ENCODE measurements at places on chromosomes 12 and 14.

- DNase-seq = peak; percentile 53
Measured at GRCh38 chr14:99272899-99273765, 1.1 kb upstream of the BCL11B start.

DNA sequence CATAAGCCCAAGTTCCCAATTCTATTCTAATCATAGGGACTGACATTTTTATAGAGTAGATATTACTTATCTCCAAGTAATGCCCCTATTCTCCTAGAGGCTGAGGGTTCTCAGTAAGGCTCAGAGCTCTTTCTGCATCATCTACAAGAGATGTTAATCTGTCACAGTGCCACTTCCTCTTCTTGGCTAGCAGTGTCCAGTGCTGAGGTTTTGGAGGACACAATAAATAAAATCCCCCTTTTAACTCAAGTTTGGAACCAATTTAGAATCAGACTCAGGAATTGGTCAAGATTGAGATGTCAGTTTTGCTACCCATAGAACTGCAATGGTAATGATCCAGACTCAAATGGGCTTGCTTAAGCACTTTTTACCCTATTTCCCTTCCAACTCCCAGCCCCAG, 154.1 kb upstream of the ARID2 start:
- no peak for DNase-seq

- no peak for DNase-seq
Measured at GRCh38 chr12:29883525-29883924, 99.8 kb upstream of the TMTC1 start.

DNA sequence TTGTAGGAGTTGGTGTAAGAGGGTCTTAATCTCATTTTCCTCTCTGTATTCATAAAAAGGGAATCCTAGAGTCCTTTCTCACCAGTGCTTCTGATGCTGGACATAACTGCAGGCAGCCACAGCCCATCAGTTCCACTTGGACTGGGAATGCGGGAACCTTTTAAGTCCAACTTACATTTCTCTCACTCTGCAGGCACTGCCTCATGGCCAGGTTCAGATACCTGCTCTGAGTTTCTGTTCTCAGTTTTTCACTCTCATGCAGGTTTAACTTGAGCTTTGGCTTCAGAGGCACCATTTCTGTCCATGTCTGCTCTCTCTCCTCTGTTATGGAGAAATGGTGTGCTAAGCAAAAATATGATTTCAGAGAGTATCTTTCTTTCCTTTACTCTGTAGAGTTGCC, 4.2 kb downstream of the ACVR1B start:
- no peak for DNase-seq

DNA sequence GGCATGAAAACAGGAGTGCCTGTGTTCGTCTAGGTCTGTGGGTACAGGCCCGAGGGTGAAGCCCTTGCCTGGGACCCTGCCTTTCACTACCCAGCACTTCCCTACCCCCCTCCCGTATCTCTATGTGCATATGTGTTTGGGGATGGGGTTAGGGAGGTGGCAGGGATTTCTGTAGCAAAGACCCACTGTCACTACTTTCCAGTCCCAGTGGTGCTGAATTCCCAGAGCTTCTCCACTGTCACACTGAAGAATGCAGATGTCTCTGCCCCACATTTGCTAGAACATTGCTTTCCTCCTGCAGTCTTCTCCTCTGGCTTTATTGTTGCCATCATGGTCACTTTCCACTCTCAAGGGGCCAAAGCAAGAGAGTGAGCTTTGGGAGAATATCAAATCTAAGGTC, 203.9 kb downstream of the MYRFL start:
- no peak for DNase-seq

GRCh38 chr14:90193925-90194324, 62.4 kb upstream of the PSMC1 start:
- DNase-seq = peak; percentile 12

DNA sequence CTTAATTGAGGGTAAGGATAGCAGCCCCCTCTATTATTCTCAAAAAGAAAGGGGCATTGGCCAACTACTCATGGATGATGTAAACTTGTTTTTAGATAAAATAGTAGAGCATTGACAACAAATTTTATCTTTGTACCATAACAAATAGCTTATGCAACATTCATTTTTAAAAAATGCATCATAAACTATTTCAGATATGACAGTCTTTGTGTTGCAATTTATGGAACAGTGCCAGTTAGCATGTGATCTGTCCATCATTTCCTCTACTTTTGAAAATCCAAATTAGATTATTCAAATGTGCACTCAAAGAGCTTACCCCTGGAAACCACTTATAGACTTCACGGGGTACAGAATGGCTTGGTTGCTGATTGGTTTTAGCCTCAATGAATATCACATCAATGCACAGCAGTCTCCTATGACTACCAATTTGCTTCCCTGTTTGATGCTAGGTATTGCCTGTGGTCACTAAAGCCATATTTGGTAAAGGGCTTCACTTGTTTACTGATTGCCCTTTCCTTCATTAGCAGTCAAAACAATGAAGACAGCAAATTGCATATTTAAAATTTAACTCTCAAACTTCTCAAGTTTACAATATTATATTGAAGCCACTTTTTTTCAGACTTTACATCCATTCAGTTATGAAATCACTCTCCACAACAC, 274.9 kb upstream of the MGAT4C start:
- no peak for DNase-seq

GRCh38 chr14:61388173-61388975, 67.0 kb downstream of the PRKCH start:
- peak; percentile 58 for DNase-seq

GRCh38 chr14:56131004-56131864, 13.0 kb downstream of the PELI2 start:
- no peak for DNase-seq

- no peak for DNase-seq
Measured at GRCh38 chr12:77728018-77728417, 102.7 kb upstream of the NAV3 start.

Data from CD4-positive, alpha-beta T cell treated with Interleukin-21 for 1 hour (primary cell).